ENCODE measurements at places on chromosomes 16 and 17.

DNA sequence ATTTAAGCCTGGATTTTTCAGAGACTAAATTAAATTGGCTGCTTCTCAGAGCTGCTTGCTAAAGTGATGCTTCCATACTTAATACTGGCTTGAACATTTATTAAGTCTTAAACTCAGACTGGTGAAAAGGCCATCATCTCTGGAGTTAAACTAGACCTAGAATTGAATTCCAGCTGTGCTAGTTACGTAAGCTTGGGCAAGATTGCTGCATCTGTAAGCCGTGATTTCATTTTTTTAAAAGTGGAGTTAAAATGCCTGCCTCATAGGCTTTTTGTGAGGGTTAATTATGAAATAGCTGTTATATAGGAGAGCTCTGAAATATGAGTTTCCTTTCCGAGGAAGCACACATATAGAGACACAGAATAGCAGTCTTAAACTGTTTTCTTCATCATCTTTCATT, 84.7 kb downstream of the VAT1L start:
- no peak for DNase-seq

- DNase-seq: no peak
Observed at GRCh38 chr17:81930142-81931125, 2.9 kb upstream of the MAFG start.

- DNase-seq: no peak
Observed at GRCh38 chr16:11233727-11234376, 22.2 kb downstream of the SOCS1 start.

- no peak for DNase-seq
Observed at GRCh38 chr16:19432429-19432828, 14.7 kb downstream of the TMC5 start.

GRCh38 chr16:86575754-86576557, 2.4 kb upstream of the FOXL1 start:
- no peak for DNase-seq

DNA sequence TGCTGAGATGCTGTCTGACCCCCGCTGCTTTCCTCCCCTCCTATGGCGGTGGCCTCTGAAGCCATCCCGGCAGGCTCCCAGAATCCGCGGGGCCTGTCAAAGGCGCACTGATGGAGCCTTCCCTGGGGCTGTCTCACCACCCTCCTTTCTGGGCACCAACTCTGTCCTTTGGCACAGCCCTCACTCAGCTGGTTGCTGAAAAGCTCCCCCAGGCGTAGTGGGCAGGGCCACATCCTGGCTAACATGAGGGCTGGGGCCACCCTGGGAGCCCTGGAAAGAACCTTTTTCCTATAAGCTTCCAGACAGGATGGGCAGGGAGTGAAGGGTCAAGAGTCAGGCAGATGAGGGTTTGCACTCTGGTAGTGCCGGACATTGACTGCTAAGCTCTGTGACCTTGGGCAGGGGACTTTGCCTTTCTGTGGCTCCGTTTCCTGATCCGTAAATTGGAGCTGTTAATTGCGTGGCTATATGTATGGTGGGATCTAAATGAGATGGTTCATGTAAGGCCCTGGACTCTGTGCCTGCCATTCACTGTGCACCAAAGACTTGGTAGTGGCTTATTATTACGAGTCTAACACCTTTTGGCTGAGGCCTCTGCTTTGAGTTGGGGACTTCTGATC, 27.6 kb upstream of the LASP1NB start:
- DNase-seq: no peak

GRCh38 chr17:27321372-27321771, 27.5 kb downstream of the WSB1 start:
- no peak for DNase-seq

DNA sequence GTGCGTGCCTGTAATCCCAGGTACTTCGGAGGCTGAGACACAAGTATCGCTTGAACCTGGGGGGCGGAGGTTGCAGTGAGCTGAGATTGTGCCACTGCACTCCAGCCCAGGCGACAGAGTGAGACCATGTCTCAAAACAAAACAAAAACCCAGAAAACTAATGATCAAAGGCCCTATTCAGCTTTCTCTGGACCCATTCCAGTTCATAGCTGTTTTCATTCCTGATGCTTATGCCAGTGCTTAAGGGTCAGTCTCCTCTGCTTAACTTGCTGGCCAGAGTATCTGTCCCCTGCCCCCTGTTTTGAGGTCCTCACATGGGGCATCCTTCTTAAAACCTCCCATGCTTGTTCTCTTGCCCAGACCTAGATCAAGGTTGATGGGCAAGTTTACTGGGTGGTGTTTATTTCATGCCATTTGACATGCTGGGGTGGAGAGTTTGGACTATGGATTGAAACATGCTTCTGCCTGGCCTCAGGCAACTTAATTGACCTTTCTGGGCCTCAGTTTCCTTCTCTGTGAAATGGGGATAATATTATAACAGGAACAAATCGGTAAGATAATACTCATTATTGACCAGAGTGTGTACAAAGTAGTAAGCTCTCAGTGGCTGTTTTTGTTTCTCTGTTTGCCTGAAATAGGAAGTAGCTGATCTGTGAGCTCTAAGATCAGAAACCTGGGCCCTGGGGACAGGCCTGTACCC, 369.8 kb downstream of the CPPED1 start:
- DNase-seq: peak; percentile 8

DNA sequence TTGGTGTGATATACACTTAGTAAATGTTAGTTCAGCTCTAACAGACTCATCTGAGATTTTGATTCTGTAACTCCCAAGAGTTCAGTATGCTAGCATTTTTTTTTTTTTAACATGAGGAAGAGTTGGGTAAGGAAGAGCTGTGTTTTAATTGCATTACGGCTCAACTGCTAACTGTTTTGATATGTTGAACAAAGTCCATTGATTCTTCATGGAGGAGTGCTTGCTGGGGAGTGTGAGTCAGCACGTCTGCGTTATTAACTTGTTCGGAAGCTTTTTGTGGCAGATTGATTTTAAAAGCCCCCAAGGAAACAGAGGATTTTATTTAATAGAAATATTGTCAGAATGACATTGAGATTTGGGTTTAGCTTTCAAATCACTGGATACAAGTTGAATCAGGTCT, 45.8 kb downstream of the PITPNC1 start:
- DNase-seq: no peak

DNA sequence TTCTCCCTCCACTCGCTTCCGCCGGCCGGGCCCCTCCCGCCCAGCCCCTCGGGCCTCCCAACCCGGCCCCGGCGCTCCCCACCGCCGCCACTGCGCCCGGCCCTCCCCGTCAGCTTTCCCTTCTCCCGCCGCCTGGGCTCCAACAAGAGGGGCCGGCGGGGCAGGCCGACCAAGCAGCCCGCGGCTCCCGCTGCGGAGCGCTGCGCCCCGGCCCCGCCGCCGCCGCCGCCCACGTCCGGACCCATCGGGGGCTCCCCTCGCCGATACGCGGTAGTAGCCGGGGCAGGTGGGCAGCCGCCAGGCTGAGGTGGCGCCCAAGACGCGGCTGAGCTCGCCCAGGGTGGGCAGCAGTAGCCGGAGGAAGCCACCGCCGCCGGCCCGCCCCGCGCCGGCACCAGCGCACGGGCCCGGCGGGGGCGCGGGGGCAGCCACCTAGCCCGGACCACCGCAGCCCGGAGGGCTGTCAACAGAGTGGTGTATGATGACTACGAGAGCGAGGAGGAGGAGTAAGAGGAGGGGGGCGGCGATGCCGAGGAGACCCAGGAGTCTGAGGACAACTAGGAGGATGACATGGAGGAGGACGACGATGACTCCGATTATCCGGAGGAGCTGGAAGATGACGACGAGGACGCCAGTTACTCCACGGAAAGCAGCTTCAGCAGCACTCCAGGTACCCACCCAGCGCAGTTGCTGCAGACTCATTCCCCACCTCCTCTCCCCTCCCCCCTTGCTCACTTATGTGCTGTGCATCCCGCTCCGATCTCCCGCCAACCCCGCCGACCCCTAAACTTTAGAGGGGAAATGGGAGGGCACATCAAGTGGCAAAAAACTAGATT, 498 bp downstream of the LRRC37B start:
- DNase-seq: peak; percentile 35

DNA sequence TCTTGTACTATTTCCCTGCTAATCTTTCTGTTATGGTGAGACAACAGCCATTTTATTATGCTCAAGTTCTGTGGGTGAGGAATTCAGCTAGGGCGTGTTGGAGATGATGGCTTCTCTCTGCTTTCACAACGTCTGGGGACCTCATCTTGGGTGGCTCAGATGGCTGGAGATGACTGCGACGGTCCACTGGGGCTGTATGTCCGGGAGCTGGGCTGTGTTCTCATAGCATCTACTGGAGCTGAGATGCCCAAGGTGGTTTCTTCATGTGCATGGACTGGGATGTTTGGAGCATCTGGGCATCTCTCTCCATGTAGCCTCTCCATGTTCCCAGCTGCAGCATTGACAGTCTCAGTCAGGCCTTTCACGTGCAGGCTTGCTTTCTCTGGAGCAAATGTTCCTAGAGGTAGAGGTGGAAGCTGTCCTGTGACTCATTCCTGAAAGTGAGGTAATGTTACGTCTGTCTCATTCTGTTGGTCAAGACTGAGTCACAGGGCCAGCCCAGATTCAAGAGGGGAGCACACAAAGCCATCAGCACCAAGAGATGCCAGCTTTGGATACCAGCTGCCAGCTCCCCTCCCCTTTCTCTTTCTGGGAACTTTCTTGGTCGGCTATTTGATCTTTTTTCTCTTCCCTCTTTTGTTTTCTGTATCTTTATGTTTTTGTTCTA, 96.2 kb downstream of the RAP1GAP2 start:
- no peak for DNase-seq

Measured in hippocampal formation (tissue), 2 donors.